ENCODE measurements at places on chromosomes 5 and 9.
A peak's percentile ranks its signal among the peaks of the same experiment; 100 is the strongest.

DNA sequence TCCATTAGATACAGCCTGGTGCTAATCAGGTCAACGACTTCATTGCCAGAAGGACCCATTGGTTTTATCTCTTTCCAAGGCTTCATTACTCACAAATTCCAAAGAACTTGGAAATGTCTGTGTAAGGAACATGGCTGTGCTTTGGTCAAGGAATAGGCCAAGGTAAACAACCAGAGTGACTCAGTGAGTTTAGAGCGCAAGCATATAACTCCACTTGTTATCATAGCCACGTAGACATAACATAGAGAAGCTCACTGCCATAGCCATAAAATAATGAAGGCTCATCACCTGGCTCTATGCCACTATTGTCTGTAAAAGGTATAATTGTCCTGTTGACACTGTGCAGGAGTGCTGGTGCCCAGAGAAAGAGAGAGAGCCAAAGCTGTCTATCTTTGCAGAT, 139.3 kb upstream of the PLCXD3 start:
- DNase-seq: no peak

DNA sequence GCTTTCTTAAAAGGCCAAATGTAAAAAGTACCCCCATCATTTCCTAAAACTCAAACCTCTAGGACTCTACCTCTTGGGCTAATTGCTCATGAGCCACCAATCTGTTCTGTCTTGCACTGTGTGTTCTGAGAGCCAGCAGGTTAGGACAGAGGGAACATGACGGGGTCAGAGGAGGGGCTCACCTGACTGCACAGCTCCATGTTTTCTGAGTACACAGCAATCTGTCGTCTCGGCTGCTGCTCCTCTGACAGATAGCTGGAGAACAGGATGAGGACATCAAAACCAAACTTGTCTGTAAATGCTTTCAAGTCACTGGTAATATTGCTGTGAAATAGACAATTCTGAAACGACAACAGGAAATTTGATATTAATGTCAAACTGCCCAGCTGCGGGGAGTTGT, 50.9 kb upstream of the PCA3 start:
- no peak for DNase-seq

DNA sequence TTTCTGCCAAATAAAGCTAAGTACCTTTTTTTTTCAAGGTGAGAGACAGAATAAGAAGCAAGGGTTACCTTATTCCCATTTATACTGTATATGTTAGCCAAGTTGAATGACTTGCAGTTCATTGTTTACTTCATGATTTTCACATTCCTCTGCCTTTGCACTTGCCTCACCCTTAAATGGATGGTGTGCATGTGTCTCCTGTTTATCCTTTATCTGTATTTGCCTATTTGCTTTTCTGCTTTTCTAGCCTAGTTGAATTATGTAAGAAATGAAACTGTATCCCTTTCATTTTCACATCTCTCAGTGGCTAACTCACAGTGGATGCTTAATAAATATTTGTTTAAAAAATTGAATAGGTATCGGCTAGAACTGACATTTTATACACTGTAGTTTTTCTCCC, 200.8 kb upstream of the ST8SIA4 start:
- no peak for DNase-seq

- DNase-seq: no peak
These were observed 53.9 kb upstream of the C9orf72 start for GRCh38 chr9:27627188-27627564.

DNA sequence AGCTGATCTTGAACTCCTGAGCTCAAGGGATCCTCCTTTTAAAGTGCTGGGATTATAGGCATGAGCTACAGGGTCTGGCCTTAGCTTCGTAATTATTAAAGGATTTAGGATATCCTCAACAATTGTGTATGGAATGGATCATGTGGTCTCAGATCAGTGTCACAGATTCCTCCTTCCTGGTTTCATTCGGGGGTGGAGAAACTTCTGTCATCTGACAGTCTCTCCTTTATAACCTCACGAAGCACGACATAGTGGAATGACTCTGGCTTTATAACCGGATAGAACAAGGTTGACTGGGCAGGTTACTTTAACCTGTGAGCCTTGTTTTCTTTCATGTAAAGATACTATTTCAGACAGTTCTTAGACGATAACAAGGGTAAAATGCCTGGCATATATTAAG, 4.4 kb upstream of the GNG10 start:
- DNase-seq: no peak

DNA sequence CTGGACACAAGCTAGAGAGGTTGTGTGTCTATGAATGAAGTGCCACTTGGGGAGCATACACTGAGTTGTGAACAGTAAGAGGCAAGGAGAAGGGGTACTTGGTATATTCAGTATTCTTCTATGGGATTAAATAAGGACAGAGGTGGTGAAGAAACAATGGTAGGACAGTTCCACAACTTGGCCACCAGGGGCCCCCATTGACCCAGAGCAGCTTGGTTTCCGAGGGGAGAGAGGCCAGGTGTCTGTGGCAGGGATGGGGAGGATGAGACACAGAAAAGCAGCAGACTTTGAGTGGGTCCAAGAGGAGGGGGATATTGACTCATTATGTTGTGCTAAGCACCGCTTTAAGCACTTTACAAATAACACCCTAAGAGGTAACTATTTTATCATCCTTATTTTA, 220.6 kb downstream of the MELK start:
- DNase-seq: peak; percentile 49

GRCh38 chr9:13278023-13278367, 1.5 kb downstream of the MPDZ start:
- no peak for DNase-seq

GRCh38 chr9:134153450-134153849, 10.9 kb downstream of the RNU6ATAC start:
- no peak for DNase-seq

DNA sequence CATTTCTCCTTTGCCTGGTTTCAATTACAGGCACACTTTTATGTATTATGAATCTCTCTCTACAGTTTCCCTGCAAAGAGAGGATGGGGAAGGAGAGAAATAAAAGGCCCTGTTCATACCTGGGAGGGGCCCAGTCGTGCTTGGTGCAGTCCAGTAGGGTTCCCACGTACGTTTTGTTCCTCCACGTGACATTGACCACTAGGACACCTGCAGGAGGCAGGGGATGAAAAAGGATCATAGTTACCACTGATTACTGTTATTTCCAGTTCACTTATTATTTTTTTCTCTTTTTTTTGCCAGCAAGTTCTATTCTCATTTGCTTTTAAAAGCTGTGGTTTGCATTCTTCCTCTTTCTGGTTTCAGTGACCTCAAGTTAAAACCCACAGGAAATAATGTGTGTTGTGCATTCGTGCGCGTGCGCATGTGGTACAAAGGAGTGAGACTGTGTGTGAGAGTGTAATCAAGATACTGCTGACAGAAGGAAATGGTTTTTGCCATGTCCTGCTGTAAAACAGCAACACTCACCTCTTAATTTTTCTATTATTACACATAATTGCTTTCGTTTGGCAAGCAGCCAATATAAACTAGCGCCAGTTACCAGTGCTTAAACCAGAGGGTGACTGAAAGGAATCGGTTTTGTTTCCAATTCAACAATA, 96.8 kb downstream of the ZNF608 start:
- no peak for DNase-seq

GRCh38 chr9:116286297-116286696, 132.7 kb downstream of the PAPPA start:
- DNase-seq: no peak

DNA sequence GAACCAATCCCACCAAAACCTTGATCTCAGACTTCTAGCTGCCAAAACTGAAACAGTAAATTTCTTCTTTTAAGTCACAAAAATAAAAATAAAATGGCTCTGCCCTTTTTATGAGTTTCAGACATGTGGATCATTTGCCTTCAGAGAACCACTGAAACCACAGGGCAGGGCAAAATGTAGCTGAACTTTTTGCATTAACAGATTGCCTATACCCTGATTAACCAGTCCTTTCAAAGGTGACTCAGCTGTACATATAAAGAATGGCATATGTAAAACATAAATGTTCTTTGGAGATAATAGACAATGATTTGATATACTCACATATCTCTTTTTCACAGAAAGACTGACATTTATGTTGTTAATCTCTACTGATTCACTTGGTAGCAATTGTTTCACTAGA, 187.1 kb upstream of the GRIN3A start:
- DNase-seq: no peak

GRCh38 chr5:91598216-91598615, 215.1 kb upstream of the ARRDC3 start:
- no peak for DNase-seq

DNA sequence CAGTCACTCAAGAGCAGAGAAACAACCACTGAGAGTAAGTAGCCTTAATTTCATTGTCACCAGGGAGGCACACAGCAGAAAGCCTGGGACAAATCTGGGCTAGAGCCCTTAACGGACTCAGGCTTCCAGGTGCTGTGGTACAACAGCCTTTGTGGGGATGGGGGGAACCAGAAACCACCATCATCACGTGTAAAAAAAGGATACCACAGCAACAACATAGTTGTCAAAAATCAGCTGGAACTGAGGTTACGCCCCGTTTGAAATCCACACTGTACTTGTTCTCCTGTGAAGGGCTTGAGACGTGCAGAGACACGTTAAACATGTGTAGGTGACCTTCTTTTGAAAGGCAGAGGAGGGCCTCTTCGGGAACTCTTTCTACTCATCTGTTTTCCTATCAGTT, 16.6 kb upstream of the PLPP1 start:
- DNase-seq: no peak

GRCh38 chr9:26331223-26331622, 561.4 kb downstream of the CAAP1 start:
- DNase-seq: no peak

DNA sequence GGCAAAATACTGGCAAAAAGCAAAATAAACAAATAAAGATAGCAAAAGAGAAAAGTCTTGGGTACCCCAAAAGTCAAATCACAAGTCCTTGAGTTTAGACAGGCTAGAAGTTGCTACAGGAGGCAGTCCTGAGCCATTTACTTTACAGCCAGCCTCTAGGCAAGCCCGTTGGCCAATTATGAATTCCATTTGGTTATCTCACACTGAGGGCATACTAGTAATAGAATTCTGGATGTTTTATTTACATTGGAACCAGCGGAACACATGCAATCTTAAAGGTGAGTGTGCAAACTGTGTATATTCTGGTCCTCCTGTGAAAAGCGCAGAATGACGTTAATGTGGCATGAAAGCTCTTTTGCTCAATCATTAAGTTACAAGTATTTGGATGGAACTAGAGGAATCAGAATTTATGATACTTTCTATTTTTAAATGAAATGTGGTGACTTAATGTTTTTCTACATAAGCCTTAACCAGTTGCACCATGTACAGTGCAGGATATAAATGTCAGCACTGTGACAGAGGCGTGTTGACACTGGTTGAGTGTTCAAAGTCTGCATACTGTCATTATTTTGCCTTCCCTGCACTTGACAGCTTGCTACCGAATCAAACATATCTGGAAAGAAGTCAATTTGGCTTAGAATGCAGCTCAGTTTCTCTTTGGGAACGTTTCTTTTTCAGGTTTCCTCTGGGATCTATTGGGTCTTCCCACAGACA, 7.9 kb downstream of the GDNF start:
- no peak for DNase-seq

- DNase-seq: no peak
These were observed 800.9 kb downstream of the DNAH5 start for GRCh38 chr5:13143630-13144029.

DNA sequence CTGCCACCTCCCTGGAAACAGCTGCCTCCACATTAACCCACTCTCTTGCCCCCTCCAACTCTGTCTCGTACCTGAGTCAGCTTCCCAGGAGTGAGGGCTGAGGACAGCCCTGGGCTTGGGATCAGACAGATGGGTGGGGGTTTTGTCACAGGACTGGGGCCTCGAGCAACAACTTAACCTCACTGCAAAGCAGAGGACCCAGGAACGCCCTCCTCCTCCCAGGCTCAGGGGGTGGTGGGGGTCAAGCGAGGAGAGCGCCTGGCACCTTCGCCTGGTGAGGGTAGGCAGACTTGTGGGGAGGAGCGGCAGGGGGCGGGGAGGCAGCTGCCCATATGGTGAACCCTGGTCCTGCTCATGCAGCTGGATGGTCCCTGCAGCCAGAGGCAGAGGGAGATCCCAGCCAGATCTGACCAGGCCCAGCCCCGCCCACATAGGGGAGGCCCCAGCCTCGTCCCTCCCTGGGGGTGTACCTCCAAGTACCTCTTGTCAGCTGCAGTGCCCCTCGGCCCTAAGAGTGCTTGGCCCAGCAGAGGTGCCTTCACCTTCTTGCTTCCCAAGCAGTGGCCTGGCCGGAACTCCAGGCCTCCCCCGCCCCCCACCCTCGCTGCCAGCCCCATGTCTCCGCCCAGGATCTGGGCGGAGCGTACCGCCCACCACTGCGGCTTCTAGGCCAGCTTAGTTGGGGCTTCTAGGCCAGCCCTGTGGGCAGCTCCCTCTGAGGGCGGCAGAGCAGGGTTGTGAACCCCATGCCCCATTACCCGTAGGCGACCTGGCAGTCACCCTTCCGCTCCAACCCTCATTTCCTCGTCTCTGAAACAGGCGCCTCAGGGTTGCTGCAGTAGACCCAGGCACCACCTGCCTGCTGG, at the start of gene SARDH:
TSS of gene SARDH (minus strand) at position 579 of the 866 bp plus-strand sequence. CDS start 4,179 bp downstream, outside the sequence.
- peak; percentile 87 for DNase-seq

GRCh38 chr5:158792186-158792585, 307.5 kb downstream of the EBF1 start:
- no peak for DNase-seq

DNA sequence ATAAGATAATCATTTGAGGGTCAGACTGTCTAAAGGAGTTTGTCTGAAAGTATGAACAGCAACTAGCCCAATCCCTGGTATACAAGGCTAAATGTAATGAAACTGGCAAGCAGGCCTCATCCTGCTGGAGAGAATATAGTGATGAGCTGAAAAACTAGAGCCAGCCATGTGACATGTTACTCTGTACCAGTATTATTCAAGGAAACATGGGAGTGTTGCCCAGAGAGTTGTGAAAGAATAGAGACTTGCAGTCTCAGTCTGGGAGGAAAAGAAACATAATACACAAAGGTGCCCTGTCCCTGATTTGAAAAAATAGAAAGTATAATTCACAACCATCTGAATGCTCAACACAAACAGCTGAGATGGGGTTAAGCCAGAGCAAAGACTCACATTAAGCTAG, 37.9 kb upstream of the HTR1A start:
- no peak for DNase-seq

DNA sequence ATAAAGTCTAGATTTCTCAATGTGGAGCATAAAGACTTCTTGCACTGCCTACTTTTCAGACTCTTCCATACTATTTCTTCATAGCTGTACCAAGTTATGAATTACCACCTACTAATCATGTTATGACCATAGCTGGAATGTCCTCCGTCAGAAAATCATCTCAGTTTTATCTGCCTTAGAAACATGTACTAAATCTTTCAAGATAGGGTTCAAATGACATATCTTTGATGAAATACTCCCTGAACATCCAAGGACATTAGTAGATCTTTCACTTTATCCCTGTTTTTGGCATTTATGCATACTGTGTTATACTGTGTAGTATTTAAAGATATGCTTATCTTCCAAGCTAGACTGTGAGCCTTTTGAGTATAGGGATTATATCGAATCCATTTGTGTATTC, 49.6 kb upstream of the MEF2C start:
- no peak for DNase-seq

GRCh38 chr5:73417303-73418034, 31.1 kb downstream of the FOXD1 start:
- no peak for DNase-seq
